ENCODE measurements at places on chromosomes 2 and 18.

GRCh38 chr2:24924732-24925131 is 4.7 kb upstream of the ADCY3 start:
- DNase-seq: no peak

- no peak for DNase-seq
Measured at GRCh38 chr2:102792568-102793208, 30.9 kb downstream of the TMEM182 start.

- no peak for DNase-seq
Measured at GRCh38 chr2:4291430-4291829, 588.1 kb downstream of the DCDC2C start.

DNA sequence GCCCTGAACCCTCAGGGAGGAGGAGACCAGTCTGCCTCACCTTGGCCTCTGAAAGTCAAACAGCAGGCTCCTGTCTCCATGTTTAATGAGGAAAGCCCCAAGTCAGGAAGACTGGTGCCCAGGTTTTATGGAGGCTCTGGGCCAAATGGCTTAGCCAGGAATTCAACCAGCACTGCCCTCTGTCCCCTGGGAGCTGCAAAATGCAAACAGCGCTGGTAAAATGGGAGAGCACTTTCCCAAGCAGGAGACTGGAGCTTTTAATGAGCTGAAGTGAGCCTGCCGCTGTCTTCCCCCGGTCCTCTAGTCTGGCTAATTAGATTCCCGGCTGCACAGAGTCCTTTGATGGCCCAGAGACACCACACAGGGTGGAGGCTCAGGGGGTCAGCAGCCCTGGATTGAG is 276.0 kb upstream of the TRIB2 start:
- no peak for DNase-seq

DNA sequence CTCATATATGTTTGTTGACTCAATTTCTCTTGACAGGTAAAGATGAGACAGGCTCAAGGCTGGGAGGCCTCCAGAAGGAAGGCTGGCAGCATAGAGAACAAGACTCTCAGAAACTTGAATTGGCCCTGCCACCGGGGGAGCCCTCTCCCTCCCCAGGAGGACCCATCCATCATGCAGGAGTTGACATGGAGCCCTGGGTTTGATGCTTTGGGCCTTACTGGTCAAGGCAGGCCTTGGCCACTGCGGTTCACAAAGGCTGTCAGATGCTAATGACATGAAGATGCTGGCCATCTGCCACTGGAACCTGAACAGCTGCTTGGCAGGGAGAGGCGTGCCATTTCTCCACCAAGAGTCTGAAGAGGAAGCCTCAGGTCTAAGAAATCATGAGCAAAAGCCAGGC is 193.6 kb downstream of the MTCL1 start:
- DNase-seq: no peak
